ENCODE measurements at places on chromosomes 1 and 21. TPM values are rescaled to one million over a fixed set of nuclear protein-coding genes. Genes with fewer than 3 reads are reported as not detected.
A peak's percentile ranks its signal among the peaks of the same experiment; 100 is the strongest.

DNA sequence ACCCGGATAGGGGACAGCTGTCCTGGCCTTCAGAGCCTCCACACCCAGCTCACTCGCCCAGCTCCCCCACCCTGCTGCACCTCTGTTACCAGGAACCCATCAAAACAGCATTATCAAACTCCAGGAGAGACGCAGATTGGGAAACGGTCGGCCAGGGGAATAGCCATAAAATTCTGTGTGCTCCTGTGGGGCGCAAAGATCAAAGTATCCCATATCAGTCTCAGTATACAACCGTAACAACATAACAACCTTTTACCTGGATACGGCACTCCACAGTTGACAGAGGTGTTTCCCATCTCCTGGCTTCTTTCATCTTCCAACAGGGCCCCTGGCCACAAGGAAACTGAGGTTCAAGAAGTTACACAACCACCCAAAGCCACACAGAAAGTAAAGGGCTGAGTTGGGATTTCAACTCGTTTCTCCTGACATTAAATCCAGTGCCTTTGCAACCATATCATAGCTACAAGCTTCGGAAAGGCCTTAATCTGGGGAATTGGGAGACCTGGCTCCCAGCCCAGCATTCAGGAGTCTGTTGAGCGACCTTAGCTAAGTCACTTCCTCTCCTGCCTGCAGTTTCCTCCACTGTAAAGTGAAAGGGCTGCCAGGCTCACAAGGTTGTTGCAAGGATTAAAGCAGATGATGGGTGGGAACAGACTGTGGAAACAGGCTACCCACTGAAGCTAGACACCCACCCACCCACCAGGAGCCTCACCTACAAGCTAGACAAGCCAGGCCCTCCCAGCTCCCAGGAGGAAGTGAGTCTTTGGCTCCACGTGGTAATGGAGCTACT is 8.1 kb upstream of the EPHB2 start:
- H3K4me3 ChIP-seq: no peak overlapping the region
- DNase-seq: no peak
- peaks cover 4% of the 10 kb centered on the region for H3K27me3 ChIP-seq
- no peak overlapping the region for H3K27ac ChIP-seq
- H3K36me3 ChIP-seq: no peaks in the 10 kb centered on the region
- no peaks in the 10 kb centered on the region for H3K4me1 ChIP-seq

GRCh38 chr1:18535391-18536210 is 54.9 kb downstream of the KLHDC7A start:
- H3K4me3 ChIP-seq: no peak overlapping the region
- peaks cover 8% of the 10 kb centered on the region for H3K27me3 ChIP-seq
- no peaks in the 10 kb centered on the region for H3K36me3 ChIP-seq
- no peaks in the 10 kb centered on the region for H3K4me1 ChIP-seq
- H3K27ac ChIP-seq: no peak overlapping the region

DNA sequence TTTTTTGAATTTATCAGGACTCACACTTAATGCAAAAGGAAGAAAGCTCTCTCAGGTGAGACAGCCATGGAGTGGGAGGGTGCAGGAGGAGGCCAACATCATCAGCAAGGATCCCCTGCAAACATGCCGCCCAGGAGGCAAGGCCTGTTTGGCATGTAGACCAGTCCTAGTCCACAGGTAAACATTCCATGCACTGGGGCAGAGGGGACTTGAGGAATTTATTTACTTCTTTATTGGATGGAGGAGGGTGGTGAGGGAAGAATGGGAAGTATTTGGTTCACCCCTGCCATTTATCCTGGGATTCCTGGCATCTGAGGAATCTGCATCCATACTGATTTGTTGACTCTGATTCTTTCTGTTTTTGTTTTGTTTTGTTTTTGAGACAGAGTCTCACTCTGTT is 1.5 kb upstream of the UQCRHL start:
- H3K4me3 ChIP-seq: no peak overlapping the region
- H3K4me1 ChIP-seq: no peaks in the 10 kb centered on the region
- H3K27me3 ChIP-seq: peaks cover 6% of the 10 kb centered on the region
- H3K36me3 ChIP-seq: no peaks in the 10 kb centered on the region
- no peak overlapping the region for H3K27ac ChIP-seq

DNA sequence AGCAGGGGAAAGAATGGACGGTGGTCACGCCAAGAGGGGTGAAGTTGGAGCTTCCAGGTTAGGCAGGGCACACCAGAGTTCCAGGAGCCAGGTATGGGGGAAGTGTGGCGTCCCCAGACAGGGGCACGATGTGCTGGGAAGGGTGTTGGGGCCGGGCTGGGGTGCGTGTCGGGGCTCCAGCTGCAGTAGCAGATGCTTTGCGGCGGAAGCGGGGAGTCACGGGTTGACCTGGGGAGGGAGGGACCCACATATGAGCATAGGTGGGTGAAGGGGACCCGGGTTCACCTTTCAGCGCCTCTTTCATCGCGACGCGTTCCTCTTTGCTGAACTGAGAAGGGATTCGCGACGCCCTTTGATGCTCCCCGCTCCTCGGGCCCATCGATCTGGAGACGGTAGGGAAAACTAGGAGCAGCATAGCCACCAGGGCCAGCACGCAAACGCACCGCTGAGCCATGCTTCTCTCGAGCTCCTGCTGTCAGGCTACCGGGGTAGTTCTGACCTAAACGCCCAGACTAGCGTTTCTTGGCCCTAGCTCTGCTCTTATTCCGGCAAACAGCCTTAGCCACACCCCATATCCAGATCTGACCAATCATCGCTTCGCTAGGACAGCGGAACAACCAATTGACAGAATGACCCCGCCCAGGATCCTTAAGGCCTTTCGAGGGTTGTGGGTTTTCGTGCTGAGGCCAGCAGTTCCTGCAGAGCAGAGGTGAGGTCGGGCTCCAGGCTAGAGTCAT is at the start of gene PM20D1:
PM20D1 (minus strand) TSS at position 514 of the 737 bp plus-strand sequence; CDS start at position 454, 60 bp downstream.
- H3K27me3 ChIP-seq: peaks cover 8% of the 10 kb centered on the region
- DNase-seq: peak; percentile 86
- peak within 1 kb of the TSS; percentile 89 for H3K4me3 ChIP-seq
- peaks cover 23% of the 10 kb centered on the region for H3K4me1 ChIP-seq
- H3K36me3 ChIP-seq: no peaks in the 10 kb centered on the region

- peak overlapping the region; percentile 94 for H3K4me3 ChIP-seq
- peaks cover 27% of the 10 kb centered on the region for H3K36me3 ChIP-seq
Observed at GRCh38 chr1:65149351-65150107, 1.5 kb downstream of the AK4 start.

- H3K36me3 ChIP-seq: peaks cover 7% of the 10 kb centered on the region
- no peak for DNase-seq
Observed at GRCh38 chr1:193520472-193520871, 334.1 kb upstream of the B3GALT2 start.

Gene IARS2
- 72.8 TPM for total RNA-seq

Gene PBX1
- not detected for total RNA-seq

DNA sequence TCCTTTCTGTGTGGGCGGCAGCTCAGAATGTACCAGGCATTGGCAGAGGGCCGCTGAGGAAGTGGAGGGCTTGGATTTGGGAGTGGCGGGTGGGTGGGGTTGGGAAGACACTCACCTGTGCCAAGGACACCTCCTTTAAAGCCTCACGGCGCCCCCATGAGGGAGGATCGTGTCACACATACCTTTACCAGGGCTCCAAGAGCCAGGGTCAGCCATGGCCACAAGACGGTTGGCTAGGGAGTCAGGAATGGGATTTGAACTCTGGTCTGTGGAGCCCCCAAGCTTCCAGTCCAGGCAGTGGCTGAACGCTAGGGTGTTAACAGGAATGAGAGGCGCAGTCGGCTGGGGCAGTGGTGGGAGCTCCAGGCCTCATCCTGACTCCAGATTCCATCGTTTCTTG is 4.6 kb downstream of the NBL1 start:
- H3K27ac ChIP-seq: no peak overlapping the region
- DNase-seq: no peak

DNA sequence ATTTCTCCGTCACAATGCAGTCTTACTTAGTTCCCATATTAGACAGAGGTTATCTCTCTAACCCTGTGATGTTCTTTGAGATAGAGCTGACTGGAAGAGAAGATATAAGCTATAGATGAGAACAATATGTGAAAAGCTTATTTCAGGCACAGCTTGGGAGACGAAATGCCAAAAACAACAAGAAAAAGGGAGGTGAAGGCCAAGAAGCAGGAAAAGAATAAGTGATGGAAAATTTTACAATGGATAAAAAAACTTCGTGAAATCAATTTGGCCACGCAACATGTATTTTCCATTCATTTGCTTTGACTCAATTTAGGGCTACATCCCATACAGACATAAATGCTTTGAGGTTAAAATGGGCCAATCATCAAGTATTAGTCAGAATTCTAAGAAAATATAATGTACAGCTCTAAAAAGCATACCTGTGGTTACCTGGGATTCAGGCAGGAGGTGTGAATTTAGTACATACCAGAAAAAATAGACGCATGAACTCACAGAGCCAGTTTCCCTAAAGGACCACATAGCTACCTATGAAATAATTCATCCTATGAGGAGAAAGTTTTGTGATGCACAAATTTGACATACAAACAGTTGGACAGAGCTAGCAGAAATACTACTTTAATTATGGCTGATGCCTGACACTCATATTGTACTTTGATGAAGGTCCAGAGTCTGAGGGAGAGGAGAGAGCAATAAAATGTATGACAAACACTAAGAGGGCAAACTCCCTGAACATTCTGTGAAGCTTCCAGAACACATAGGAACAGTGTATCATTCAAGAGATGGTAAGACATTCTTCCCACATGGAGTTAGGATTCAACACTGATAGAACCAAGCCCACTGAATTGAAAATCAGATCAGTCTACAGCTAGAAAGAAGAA is 12.1 kb downstream of the RGS1 start:
- peaks cover 21% of the 10 kb centered on the region for H3K27me3 ChIP-seq
- peaks cover 10% of the 10 kb centered on the region for H3K4me1 ChIP-seq

Gene COL16A1
- total RNA-seq: not detected

- H3K36me3 ChIP-seq: no peaks in the 10 kb centered on the region
- no peak for DNase-seq
- H3K4me1 ChIP-seq: no peaks in the 10 kb centered on the region
- H3K4me3 ChIP-seq: no peak overlapping the region
- H3K27ac ChIP-seq: no peak overlapping the region
- H3K27me3 ChIP-seq: peaks cover 2% of the 10 kb centered on the region
Observed at GRCh38 chr1:90381598-90381997, 335.5 kb downstream of the BARHL2 start.

DNA sequence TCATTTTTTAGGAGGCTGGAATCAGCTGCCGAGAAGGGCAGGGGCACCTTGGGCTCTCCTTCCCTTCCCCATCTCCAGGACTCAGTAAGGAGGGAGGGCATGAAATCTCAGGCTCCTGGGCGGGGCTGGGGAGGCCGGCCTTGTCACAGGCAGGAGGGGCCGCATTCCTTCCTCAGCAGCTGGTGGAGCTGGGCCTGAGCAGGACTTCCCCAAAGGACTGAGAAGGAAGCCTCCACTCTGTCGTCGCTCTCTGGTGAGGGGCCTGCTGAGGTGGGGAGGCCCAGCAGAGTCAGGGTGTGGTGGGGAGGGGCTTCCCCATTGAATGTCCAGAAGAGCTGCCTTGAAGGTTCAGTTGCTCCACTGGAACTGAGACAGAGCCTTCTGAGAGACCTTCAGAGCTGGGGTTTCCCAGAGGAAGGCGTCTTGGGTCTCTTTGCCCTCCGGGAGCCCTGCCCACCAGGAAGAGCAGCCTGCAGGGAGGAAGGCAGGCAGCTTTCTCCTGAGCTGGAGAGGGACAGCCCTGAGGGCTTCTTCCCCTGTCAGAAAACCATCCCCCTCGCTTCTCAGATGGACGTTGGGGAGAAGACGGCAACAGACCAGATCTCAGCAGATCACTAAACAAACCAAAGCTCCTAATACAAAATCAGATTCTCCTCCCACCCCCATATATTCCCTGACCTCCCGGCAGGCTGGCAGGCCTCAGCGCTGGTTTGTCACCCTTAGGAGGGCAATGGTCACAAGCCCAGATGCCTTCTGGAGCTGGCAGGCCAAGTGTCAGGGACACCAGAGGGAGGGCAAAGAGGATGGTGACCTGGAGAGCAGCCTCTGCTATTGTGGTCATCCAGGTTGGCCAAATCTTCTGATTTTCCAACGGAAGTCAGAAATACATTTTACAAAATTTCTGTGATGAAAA is 10.7 kb downstream of the KCNA10 start:
- H3K27me3 ChIP-seq: peaks cover 14% of the 10 kb centered on the region
- no peak overlapping the region for H3K27ac ChIP-seq
- H3K36me3 ChIP-seq: no peaks in the 10 kb centered on the region
- H3K4me1 ChIP-seq: no peaks in the 10 kb centered on the region
- no peak overlapping the region for H3K4me3 ChIP-seq

DNA sequence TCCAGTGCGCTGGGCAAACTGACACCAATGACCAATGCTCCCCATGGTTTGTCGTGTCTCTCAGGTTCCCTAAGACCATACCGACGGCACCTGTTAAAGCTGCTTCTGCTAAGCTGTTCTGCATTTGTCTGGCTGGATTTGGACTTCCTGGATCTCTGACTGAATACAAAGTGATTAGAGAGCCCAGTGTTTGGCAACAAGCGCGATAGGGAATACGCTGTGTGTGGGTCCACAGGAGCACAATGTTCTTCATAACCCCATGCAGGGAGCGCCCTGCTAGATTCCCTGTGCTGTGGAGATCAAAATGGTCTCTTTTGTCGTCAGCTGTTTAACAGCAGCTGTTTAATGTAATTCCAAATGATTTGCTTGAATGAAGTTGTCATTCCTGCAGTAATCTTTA is 26.0 kb upstream of the ESRRG start:
- no peaks in the 10 kb centered on the region for H3K4me1 ChIP-seq
- H3K36me3 ChIP-seq: no peaks in the 10 kb centered on the region
- H3K4me3 ChIP-seq: no peak overlapping the region
- no peak overlapping the region for H3K27ac ChIP-seq
- H3K27me3 ChIP-seq: no peaks in the 10 kb centered on the region

- H3K4me1 ChIP-seq: peaks cover 28% of the 10 kb centered on the region
- H3K36me3 ChIP-seq: no peaks in the 10 kb centered on the region
- H3K4me3 ChIP-seq: peak overlapping the region; percentile 59
Observed at GRCh38 chr1:77282187-77282865, 507 bp downstream of the AK5 start.

Gene CEP85
- 37.1 TPM for total RNA-seq

Gene ODR4
- total RNA-seq: 15.5 TPM

GRCh38 chr1:192789871-192790270 is 19.0 kb upstream of the RGS2 start:
- no peaks in the 10 kb centered on the region for H3K36me3 ChIP-seq
- no peaks in the 10 kb centered on the region for H3K4me1 ChIP-seq
- no peak overlapping the region for H3K4me3 ChIP-seq
- no peak for DNase-seq
- H3K27me3 ChIP-seq: peaks cover 8% of the 10 kb centered on the region

DNA sequence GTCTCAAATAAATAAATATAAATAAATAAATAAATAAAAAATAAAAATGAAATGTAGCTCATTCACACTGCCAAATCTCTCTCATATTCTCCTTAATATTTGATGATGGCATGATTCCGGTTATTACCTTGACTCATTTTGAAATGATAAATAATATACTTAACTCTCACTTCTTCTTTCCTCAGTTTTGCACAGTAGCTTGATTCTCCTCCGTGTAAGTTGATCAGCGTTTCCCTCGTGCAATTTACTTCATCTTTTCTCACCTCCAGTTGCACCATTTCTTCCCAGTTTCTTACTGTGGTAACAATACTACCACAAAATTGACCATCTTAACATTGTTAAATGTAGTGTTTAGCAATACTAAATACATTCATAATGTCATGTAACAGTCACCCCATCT is 111.6 kb downstream of the RIPK4 start:
- DNase-seq: no peak
- no peaks in the 10 kb centered on the region for H3K36me3 ChIP-seq
- H3K4me1 ChIP-seq: no peaks in the 10 kb centered on the region
- no peak overlapping the region for H3K27ac ChIP-seq

GRCh38 chr1:46526013-46526690 is 25.3 kb downstream of the KNCN start:
- no peak overlapping the region for H3K4me3 ChIP-seq
- no peaks in the 10 kb centered on the region for H3K36me3 ChIP-seq
- peaks cover 37% of the 10 kb centered on the region for H3K4me1 ChIP-seq
- H3K27me3 ChIP-seq: peaks cover 16% of the 10 kb centered on the region

GRCh38 chr1:101043776-101044175 is 18.2 kb upstream of the DPH5 start:
- no peaks in the 10 kb centered on the region for H3K27me3 ChIP-seq
- no peaks in the 10 kb centered on the region for H3K4me1 ChIP-seq
- no peak overlapping the region for H3K4me3 ChIP-seq
- H3K27ac ChIP-seq: no peak overlapping the region

Gene KCNE1
- total RNA-seq: 0.51 TPM

Data from activated T-helper 1 cell treated with anti-CD3 and anti-CD28 coated beads, Interleukin-12 subunit alpha, Interleukin-12 subunit beta, Interleukin-2, Interleukin-4 antibody, amounts not matched to agents 30 ng/mL and 10 ng/mL and 1 ng/mL, durations not matched to agents 14 hours and 24 hours and 36 hours (primary cell).